Activated CD4-positive, alpha-beta T cell treated with anti-CD3 and anti-CD28 coated beads for 48 hours (primary cell): ENCODE measurements at places on chromosomes 11 and 22.

DNA sequence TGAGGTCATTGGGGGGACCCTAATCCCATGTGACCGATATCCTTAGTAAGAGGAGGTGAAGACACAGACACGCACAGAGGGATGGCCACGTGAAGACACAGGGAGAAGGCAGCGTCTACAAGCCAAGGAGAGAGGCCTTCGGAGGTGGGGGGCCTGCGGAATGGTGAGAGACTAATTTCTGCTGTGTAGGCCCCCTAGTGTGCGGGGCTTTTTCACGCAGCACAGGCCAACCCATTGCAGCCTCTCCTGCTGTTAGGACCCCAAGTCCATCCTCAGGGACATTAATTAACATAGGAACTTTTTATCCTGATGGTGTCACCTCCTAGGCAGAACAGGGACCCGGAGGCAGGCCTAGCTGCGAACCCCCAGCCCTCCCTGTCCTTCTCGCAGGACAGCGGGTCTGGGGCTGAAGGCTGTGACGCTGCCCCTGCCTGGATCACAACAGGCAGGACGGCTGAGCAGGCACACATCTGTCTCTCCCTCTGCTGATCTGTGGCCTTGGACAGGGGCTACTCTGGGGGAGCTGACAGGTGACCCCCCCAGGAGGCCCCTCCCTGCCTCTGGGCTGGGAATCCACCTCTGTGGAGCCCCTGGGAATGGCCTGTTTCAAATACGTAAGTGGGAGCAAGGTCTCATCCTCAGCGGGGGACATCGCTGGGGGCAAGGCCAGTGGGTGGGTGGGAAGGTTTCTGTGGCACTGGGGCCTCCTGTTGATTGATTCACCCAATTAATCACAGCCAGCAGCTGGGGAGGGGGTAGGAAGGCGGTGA, 7.9 kb downstream of the ASCL2 start:
- DNase-seq: no peak

DNA sequence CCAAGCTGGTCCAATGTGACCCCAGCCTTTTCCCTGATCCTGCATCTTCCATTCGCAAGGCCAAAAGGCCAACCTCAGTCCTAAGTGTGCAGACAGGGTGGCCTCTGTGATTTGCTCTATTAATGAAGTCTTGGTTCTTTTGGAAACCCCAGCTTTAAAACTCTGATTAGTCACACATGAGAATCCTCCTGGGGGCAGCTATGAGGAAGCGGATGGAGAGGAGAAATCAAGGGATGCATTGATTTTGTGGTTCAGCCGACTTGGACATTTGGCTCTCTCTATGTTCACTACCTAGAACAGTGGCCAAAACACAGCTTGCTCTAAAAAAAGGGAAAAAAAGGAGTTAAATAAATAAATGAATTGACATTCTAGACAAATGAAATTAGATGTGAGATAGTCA, 98.6 kb upstream of the USP47 start:
- DNase-seq: no peak

- no peak for DNase-seq
These were observed 47.2 kb upstream of the MPEG1 start for GRCh38 chr11:59259867-59260475.

DNA sequence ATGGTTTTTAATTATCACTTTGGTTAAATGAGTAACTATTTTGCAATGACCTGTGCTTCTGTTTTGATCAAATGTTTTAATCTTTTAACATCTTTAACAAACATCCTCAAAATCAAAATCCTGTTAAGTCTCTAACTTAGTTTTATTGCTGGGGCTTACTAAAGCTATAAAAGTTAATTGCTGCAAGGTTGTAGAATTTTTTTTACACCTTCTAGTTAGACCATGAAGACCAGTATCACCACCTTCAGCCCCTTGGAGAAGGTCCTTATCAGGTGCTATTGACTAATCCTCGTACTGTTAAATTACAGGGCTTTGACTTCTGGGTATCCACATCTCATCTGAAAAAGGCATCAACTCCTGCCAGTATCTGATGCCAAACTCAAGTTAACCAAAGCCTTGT, 12.3 kb upstream of the CABP2 start:
- no peak for DNase-seq

GRCh38 chr11:123233975-123234334, 38.9 kb upstream of the CLMP start:
- no peak for DNase-seq

DNA sequence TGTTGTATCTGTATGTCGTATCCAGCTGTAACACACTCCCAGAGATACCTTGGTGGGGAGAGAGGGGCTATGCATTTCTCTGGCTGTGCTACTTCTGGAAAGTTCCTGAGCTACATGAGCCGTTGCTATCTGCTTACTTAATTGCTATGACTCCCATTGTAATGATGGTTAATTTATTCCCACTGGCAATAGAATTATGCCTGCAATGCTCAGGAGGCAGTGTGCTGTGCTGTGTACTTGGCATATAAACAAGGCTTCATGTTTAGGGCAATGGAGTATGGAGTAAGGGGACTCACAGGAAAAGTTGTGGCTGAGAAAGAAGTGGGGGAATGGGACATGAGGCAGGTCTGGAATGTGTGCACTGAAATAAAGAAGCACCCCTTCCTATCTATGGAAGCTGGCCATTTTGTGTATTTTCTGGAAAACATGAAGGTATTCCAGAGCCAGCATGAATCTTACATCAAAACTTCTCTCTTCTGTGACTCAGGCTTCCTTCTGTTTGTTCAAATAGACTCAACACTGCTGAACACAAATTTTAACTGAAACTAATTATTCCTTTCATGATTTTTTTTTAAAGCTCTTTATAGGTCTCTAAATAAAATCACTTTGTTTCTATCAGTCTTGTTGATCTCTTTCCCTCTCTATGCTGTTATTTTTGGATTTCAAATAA, 40.6 kb downstream of the CD44 start:
- no peak for DNase-seq

GRCh38 chr22:20957102-20957682, 9.9 kb upstream of the AIFM3 start:
- no peak for DNase-seq

DNA sequence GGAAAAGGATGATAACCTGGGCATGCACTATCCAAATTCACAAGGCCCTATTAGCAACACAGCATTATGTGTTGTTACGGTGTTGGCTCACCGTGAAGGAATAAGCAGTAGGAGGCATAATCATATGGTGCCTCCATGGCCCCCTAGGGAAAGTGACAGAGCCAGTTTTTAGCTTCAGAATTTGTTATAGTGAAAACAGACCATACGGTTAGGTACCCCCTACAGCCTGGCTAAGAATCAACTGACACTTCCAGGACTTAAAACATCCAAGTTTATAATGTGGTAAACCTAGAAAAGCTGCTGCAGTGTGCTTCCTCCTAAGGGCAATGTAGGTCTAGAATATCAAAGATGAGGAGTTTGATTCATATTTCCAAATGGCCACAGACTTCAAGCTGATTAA, 30.4 kb downstream of the KIF18A start:
- no peak for DNase-seq

DNA sequence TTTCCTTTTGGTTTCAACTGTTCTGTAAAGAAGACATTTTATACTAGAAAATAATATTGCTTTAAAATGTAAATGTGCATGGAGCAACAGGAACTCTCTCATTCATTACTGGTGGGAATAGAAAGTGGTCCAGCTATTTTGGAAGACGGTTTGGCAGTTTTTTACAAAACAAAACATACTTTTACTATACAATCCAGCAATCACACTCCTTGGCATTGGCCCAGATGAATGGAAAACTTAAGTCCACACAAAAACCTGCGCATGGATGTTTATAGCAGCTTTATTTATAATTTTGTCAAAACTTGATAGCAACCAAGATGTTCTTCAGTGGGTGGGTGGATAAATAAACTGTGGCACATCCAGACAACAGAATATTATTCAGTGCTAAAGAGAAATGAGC, 49.9 kb upstream of the SEPTIN5 start:
- DNase-seq: no peak
